ENCODE measurements at places on chromosomes 1 and 21.
A peak's percentile ranks its signal among the peaks of the same experiment; 100 is the strongest.

DNA sequence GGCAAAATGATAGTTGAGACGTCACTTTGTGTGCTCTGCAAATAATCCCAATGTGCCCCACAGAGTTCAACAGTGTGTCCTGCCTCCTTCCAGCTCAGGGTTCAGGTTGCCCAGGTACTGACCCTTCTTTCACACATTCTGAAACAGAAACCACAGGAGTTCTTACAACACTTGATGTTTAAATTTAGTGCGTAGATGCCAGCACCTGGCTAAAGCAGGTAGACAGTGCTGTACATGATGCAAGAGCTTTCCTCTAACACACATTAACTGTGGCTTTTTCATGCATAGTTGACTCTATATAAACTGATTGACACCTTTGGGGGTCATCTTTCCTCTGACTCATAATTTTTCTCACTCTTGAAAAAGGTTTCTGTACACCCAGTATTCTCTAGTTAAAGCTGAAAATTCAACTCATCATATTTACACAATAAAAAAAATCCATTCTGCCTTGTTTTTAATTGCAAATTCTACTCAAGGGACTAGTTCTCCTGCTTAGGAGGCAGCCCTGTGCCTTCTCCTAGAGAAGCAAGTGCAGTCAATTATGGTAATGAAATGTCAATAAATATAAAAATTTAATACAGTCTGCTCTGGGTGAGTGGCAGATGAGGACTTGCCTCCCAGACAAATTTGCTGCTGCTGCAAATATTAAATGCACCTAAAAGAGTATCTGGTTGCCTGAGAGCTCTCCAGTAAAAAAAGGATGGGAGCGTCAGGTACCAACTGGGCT lies 91.4 kb downstream of the NR5A2 start:
- no peak for DNase-seq

GRCh38 chr1:114024049-114024448 lies 44.8 kb downstream of the OLFML3 start:
- no peak for DNase-seq

- DNase-seq, result no peak
These were observed 29.6 kb upstream of the BTG2 start for GRCh38 chr1:203275656-203276272.

DNA sequence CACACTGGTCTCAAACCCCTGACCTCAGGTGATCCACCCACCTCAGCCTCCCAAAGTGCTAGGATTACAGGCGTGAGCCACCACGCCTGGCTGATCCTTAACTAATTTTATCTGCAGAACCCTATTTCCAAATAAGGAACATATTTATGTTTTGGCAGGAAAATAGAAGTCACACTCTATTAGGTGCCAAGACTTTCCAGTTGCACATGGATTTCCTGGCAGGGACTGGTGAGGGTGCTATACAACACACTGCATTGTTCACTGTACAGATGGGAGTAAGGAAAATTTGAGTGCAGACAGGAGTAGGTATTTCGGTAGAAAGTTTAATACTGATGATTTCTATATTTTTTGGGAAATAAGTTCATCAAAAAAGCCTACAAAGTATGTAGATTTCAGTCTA lies 605.3 kb upstream of the B3GALT2 start:
- no peak for DNase-seq

DNA sequence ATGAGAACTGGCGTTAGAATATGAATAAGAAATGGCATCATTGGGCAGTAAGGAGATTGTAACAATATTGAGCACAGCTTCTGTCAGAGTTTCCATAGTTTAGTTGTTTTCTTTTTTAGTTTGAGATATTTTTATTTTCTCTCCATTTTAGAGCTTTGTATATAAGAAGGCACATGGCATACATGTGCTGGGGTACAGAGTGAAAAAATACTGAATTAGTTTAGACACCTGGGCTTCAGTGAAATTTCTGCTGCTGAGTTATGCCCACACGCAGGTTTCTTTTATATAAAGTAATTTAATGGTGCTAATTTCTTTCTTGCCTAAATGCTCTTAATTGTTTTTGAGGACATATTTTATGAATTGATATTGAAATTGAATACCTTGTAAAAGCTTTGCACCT lies 53.6 kb upstream of the RWDD3 start:
- DNase-seq, result no peak

DNA sequence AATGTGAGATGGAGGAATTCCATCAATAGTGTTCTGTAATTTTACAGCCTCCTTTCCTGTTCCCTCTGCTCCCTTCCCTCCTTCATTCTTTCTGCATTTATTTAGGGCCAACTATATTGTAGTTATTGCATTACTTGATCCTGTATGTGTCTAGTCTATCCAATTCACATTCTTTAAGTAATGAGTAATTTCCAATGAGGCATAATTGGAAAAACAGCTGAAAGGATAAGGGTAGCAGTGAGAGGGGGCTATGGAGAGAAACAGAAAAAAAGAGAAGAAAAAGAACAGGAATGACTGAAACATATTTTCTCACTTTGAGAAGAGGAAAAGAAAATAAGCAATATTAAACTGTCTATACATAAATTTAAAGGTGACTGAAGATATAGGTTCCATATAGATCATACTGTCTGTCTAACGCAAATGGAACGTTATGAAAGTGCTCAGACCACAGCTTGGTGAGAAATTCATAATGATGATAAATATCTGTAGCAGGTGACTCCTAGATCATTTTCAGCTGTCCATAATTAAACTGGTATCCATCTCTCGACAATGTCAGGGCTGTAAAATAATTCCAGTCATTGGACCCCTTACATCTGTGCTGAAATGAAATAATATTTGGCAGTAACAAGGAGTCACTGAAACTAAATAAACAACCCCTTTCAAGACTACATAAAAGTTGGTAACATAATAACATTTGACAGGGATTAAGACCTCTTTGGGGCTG lies 61.8 kb downstream of the SPAG17 start:
- no peak for DNase-seq

DNA sequence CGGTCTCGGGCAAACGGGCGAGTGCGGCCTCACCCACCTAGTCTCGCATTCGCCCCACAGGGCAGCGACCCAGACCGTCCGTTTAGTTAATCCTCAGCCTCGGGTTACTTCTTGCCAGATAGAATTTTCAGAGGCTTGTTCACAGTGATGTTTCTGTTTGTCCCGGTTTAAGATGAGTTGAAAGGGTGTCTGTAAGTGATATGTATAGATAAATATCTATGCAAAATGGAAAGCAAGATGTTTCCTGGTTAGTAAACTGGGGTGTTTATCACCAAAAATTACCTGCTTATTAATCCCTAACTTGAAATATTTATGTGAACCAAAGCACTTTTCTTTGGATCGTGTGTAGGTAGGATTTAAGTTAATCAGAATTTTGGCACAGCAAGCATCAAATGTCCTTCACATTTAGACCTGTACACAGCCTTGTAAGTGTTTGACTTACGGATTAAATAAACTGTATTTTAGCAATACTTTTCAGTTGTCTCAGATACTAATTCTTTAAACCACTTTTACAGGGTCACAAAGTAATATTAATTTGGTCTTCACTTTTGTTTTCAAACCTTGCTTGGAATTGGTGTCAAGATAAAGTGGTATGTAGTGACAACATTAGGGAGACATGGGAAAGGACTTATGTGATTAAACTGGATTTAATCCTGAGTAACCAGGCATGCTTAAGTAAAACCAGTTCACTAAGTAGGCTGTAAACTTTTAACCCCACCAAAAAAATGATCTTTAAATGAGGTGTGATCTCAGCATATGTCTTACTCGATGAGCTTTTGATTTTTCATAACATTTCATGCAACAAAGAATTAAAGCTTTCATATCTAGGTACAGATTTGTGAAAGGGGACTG lies 914 bp downstream of the ZNF326 start:
- no peak for DNase-seq

- no peak for DNase-seq
These were observed 364.9 kb downstream of the MATN1 start for GRCh38 chr1:30358500-30358899.

DNA sequence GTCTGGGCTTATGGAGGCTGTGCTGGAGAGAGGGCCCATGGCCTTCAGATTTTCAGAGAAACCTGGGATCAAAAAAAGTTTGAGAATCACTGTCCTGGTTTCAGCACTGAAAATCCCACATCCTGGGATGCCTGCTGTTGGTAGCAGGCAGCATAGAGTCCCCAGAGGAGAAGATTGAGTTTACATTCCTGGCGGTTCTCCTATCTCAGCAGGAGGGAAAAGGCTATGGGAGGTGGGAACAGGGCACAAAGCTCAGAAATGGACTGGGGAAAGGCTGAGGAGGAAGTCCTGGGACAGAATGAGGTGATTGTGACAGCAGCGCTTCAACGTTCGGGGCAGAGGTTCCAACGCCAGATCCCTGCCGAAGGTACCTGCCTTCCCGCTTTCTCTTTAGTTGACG lies 103.4 kb downstream of the ETS2 start:
- no peak for DNase-seq

- DNase-seq, result no peak
These were observed 48.2 kb upstream of the BTG3 start for GRCh38 chr21:17660862-17661261.

- DNase-seq, result no peak
These were observed 16.2 kb upstream of the LY9 start for GRCh38 chr1:160779626-160780397.

DNA sequence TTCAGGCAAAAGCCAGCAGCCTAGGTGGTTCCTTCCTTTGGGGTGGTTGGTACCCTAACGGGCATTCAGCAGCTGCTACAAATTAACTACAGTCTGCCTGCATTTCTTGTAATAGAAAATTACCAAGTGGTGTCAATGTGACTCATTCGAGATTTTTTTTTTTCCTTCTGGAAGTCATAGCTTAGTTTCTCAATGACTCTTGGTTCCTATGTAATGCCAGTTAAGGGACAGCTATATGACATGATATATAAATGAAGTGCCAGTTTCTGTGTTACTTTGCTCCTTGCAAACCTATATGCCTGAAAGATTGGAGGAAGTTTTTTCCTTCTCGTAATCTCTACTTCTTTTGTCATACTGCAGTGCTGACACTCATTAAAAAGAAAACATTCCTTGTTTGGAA lies 2.6 kb downstream of the MGST3 start:
- DNase-seq, result no peak

- no peak for DNase-seq
These were observed 17.4 kb upstream of the KLF18 start for GRCh38 chr1:44158871-44159270.

GRCh38 chr1:25117233-25117823 lies 115.0 kb downstream of the SYF2 start:
- DNase-seq, result no peak

DNA sequence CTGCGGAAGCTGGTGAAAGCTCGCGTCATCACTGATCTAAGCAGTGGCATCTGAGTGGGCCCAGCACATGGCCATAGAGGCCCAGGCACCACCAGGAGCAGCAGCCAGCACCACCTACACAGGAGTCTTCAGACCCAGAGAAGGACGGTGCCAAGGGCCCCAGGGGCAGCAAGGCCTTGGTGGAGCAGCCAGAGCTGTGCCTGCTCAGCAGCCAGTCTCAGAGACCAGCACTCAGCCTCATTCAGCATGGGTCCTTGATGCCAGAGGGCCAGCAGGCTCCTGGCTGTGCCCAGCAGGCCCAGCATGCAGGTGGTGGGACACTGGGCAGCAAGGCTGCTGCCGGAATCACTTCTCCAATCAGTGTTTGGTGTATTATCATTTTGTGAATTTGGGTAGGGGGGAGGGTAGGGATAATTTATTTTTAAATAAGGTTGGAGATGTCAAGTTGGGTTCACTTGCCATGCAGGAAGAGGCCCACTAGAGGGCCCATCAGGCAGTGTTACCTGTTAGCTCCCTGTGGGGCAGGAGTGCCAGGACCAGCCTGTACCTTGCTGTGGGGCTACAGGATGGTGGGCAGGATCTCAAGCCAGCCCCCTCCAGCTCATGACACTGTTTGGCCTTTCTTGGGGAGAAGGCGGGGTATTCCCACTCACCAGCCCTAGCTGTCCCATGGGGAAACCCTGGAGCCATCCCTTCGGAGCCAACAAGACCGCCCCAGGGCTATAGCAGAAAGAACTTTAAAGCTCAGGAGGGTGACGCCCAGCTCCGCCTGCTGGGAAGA lies 3.2 kb upstream of the ARTN start:
- no peak for DNase-seq

DNA sequence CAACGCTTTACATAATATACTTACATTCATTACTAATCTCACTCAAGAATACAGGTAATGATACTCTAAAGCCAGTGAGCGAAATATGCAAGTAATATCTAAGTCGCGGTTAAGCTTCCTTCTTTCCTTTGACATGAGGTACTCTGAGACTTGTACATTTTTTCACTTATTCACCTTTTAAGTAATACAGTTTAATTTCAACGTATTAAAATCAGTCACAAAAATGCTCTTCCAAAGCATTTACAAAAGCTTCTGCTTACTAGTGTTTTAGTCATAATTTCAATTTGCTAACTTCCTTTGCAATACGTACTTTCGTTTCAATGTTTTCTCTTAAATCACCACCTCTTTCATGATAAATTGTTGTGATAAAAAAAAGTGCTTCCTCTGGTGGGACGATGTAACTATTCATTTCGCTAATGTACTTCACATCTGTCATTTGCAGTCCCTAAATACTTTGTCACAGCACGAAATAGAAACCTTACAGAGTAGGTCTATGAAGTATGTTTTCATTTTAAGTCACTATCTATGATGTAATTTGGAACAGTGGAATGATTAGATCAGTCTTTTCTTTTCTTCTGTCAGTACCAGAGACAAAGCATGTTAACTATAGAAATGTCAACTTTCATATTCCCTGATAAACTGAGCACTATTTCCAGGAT lies 34.0 kb upstream of the ADGRL4 start:
- no peak for DNase-seq

- no peak for DNase-seq
These were observed 7.6 kb upstream of the INPP5B start for GRCh38 chr1:37954316-37954971.

GRCh38 chr1:114669562-114670082 lies at the start of gene DENND2C:
TSS of gene DENND2C (minus strand) at chr1:114670049. CDS start at chr1:114625984, 44,065 bp downstream.
- no peak for DNase-seq

- no peak for DNase-seq
These were observed 1.4 kb upstream of the ARF1 start for GRCh38 chr1:228081144-228081543.

DNA sequence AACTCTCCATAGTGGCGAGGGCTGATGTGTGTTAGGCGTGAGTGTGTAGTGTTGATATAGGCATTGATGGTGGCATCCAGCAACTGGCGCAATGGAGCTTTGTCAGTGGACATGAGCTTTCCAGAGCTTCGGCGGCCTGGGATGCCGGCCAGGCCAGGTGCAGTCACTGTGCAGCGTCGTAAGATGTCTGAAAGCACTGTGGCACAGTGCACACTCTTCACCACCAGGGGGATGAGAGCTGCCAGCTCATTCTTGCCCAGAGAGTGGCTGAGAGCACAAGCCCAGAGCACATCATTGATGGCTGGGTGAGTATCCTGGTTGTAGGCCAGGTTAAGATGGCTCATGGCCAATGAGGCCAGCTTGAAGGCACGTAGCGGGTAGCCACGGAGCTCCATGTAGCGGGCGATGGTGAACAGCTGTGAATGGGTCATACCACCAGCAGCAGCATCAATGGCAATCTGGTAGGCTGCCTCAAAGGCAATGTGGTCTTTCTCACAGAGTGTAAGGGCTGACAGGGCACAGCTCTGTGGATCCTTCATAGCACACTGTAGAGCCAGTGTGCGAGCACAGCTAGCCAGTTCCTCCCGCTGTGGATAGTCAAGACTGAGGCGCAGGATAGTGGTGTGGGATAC lies 6.7 kb downstream of the UROD start:
- peak; percentile 50 for DNase-seq

- DNase-seq, result no peak
These were observed 19.8 kb upstream of the VCAM1 start for GRCh38 chr1:100699744-100700143.

All from activated CD4-positive, alpha-beta T cell treated with anti-CD3 and anti-CD28 coated beads for 24 hours (primary cell).